Stimulated activated CD4-positive, alpha-beta T cell treated with anti-CD3 and anti-CD28 coated beads, Interleukin-2, amount 100 ng/mL, for 48 hours (primary cell): ENCODE measurements at places on chromosomes 6 and 20.

- DNase-seq, result no peak
Measured at GRCh38 chr6:45532721-45533210, 155.0 kb upstream of the SUPT3H start.

- DNase-seq, result no peak
Measured at GRCh38 chr20:11912013-11912658, 5.6 kb upstream of the BTBD3 start.

DNA sequence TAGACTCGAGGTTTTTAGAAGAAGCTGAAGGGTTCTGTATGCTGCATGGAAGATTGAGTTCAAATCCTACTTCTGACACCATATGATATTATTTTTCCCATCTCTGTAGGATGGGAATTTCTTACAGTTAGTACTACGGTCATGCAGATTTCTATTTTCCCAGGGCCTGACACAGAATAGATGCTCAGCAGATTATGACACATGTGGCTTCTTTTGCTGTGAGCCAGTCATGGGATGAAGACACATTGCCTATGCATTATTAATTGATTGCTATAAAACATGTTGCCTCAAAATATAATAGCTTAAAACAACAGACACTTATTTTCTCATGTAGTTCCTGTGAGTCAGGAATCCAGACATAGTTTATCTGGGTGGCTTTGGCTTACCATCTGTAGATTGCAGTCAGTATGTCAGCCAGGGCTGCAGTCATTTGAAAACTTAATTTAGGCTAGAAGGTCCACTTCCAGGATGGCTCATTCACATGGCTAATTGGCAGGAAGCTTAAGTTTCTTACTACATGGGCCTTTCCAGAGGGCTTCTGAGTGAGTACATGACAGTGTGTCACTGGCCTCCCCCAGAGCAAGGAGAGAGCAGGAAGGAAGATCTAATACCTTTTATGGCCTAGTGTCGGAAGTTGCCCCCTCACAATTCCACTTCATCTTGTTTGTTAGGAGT lies 29.5 kb downstream of the TOP1 start:
- DNase-seq, result no peak

DNA sequence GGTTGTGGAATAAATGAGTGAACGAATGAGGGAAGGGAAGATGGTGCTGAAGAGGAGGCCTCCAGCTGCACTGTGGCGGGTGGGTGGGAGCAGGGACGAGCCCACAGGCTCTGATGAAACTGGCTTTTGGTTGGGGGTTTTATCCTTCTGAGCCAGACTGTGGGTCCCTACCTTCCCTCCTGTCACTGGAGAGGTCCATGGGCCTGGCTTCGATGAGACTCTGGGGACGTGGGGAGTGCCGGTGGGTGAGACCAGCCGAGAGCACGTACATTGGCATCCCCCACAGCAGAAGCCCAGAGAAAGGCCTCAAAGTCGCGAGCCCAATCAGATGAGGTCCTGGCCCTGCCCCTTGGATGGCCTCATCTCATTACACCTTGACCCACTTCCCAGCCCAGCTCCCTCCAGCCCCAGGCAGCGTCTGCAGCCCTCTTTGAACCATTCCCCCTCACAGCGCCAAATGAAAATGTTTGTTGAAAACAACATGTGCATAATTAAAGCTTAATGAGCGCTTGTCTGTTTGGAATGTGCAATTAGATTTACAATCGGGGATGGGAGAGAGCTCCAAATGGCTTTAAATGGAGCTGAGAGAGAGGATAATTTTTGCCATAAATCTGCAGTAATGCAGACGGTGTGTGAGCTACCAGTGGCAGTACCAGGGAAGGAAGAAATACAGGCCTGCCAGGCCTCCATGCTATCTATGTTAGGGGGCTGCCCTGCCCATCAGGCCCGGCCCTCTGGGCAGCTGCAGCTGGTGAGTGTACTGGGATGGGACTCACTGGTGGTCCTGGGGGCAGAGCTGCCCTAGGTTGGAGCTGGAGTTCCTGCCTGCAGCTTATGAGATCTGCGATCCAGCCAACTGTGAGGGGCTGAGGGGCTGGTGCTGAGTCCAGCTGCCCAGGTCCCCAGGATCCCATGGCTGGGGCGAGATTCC lies 47.2 kb downstream of the TOX2 start:
- no peak for DNase-seq

GRCh38 chr20:36175475-36175995 lies 21.0 kb downstream of the EPB41L1 start:
- DNase-seq, result no peak

DNA sequence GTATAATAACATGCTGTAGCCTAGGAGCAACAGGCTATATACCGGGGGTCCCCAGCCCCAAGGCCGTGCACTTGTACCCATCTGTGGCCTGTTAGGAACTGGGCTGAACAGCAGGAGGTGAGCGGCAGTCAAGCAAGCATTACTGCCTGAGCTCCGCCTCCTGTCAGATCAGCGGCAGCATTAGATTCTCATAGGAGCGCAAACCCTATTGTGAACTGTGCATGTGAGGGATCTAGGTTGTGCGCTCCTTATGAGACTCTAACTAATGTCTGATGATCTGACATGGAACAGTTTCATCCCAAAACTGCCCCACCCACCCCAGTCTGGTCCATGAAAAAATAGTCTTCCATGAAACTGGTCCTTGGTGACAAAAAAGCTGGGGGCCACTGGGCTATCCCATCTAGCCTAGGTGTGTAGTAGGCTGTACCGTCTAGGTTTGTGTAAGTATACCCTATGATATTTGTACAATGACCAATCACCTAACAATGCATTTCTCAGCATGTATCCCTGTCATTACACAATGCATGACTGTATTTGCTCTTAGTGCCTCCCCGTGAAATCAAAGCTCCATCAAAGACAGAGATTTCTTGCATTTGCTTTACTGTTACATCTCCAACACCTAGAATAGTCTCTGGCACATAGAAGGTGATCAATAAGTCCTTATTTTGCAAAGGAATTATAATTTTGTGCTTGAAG lies 30.8 kb downstream of the NHSL1 start:
- no peak for DNase-seq
